Fibroblast of skin of back (primary cell): ENCODE measurements at places on chromosomes 3 and 15.

DNA sequence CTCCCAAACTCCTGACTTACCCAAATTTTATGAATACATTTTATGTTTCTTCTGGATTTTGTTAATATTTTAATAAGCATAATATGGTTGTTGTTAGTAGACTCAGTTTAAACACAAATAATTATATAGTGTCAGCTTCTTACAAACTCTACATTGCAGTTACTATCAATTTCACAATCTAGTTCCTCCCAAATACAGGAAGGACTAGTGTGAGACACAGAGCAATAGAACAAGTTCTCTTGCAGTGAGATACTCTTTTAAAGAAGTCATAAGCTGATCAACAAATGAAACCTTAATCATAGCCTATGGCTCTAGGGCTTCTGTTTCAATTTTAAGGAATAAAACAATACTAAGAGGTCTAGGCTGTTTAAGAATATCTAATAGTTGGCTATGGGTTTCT is 86.1 kb downstream of the SAMMSON start:
- no peak for DNase-seq

DNA sequence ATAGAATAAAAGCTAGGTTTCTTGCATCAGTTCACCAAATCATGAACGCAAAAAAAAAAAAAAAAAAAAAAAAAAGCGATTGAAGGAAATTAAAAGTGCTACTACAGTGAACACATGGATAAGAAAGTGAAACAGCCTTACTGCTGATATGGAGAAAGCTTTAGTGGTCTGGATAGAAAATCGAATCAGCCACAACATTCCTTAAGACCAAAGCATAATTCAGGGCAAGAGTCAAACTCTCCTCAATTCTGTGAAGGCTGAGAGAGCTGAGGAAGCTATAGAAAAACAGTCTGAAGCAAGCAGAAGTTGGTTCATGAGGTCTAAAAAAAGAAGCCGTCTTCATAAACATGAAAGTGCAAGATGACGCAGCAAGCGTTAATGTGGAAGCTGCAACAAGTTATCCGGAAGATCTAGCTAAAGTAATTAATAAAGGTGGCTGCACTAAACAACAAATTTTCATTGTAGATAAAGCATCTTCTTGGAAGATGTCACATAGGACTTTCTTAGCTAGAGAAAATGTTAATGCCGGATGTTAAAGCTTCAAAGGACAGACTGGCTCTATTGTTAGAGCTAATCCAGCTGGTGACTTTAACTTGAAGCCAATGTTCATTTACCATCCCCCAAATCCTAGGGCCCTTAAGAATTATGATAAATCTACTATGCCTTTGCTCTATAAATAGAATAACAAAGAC is 19.2 kb downstream of the P3H2 start:
- peak; percentile 81 for DNase-seq

- peak; percentile 62 for DNase-seq
Measured at GRCh38 chr3:151410891-151411559, 26.5 kb upstream of the P2RY12 start.

- DNase-seq: no peak
Measured at GRCh38 chr3:191753196-191753595, 292.2 kb downstream of the PYDC2 start.

DNA sequence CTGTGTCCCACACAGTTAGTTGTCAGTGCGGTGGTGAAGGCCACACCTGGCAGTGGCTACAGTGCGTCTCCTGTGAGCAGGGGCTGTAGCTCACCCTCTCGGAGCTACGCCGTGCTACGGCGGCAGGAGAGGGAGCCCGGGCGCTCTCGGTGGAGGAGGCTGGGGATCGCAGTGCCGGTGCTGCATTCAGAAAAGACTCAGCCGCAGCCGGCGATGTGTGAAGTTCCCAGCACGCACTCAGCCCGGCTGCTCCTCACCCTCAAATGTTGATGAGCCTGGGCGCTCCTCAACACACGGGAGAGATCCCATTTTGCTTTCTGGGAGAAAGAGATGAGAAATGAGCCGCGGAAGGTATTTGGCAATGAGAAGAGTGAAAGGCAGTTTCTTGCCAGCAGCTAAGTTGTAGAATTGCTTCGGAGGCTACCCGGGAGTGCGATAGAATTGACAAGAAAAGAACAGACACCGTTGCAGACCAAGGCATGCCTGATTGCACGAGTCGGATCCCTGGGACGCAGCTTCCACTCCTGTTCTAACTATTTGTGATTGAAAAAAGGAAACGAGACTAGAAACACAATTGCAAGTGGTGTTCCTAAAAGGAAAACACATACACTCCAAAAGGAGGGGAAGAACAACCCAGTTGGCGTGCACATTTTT is at the start of gene UNC13C:
TSS of gene UNC13C (plus strand) at position 189 of the 654 bp plus-strand sequence. CDS start 34,463 bp downstream, outside the sequence.
- DNase-seq: peak; percentile 2

GRCh38 chr3:165920984-165921383 is 83.8 kb upstream of the BCHE start:
- no peak for DNase-seq

GRCh38 chr3:46666453-46666845 is 27.0 kb downstream of the ALS2CL start:
- no peak for DNase-seq

DNA sequence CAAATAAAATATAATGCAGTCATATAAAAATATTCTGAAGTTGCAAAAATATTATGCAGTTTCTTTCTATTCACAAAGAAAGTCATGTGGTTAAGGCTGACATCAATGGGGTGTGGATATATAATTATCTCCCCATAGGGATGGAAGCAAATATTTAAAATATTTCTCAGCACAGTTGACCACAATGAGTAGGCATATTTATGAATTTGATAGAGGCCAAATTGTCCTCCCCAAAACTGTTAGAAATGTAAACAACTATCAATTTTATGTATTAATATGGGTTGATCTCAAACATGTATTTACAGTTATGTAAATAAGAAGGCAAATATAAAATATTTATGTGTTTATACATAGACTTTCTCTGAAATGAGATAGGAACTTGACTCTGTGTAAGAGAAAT is 246.0 kb upstream of the CBLB start:
- DNase-seq: peak; percentile 88
